Anterior cingulate cortex (tissue), 58 donors: ENCODE measurements at places on chromosomes 12 and 14.

DNA sequence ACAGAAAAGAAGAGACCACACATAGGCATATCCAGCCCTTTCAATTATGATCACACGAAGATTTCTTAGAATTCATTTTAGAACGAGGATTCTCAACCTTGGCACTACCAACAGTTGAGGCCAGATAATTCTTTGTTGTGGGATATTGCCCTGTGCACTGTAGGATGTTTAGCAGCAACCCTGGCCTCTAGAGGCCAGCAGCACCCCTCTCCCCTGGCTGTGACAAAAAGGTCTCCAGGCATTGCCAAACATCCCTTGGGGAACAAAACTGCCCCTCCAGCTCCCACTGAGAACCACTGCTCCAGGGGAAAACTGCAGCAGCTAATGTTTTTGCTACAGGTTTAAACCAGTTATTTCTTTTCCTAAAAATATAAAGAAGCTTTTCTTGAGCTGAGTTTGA, 7.1 kb downstream of the NT5DC3 start:
- DNase-seq, result no peak

DNA sequence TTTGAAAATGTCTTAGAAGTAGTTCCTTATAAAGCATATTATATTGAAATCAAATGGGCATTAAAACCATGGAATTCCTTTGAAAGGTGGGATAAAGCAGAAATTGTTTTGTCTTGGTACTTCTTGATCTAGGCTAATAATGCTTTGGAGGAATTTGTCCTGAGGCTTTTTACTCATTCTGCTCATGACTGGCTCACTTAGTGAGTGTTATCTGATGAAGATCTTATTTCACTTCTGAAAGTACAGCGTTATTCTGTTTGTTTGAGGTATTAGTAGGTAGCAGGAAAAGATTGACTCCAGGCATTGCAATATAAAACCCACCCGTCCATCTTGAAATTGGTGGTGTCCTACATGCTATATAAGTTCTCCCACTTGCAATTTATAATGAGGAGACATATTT, 5.5 kb downstream of the C12orf71 start:
- no peak for DNase-seq

GRCh38 chr14:93648440-93649168, 139.7 kb downstream of the PRIMA1 start:
- DNase-seq, result no peak

- DNase-seq, result no peak
These were observed 191.6 kb upstream of the BMP4 start for GRCh38 chr14:54148251-54148650.

DNA sequence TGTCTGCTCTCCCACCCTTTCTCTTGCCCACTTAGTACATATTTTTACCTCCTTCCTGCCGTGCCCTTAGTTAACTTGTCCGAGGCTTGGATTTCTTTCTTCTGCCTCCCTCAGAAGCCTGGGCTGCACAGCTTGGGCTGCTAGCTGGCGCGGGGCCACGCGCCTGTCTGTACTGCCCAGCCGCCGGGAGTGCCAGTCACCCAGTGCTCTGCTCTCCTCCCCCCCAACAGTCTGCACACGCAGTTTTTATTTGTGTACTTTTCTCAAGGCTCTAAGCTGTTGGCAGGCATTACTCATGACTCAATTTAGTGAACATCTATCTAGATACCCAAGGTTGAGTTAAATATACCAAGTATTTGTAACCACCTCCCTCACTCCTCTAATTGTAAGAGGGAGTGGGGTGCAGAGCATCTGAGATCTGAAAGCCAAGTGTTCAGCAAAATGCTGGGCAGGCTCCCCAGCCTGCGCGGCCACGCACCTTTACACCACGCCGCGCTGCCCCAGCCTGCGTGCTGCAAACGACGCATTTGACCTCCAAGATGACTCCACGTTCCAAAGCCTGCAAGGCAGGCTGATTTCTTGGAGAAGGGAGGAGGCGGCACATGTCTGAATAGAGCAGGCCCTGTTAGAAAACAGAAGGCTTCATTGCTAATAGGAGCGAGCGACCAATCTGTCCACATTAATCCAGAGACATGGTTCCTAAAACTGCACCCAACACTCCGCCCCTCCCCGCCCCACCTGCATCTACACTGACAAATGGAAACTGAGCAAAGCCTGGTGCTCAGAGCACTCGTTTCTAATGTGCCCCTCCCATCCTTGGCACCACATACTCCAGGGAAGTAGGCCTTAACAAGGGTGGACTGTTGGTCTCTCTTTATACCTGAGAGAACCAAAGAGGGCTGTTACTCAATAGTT, 18.2 kb upstream of the CACNA2D4 start:
- peak; percentile 77 for DNase-seq

- DNase-seq, result no peak
These were observed 83.7 kb downstream of the DPF3 start for GRCh38 chr14:72810201-72810600.

DNA sequence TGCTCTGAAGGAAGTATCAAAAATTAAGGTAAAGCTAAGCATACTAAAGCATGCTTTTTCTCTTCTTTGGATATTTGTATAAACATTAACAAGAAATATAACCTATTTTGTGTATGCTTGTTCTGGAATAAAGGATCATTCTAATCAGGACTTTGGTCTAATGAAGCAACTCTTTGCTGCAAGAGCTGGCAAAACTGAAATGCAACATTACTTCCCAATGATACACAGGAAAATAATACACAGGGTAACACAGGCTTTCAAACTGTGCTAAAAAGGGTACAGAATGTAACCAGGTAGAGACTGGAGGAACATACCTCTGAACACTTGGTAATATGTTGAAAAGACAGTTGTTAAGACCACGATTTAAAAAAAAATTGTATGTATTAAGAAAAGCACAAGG, 222.5 kb upstream of the DIO2 start:
- DNase-seq, result no peak

DNA sequence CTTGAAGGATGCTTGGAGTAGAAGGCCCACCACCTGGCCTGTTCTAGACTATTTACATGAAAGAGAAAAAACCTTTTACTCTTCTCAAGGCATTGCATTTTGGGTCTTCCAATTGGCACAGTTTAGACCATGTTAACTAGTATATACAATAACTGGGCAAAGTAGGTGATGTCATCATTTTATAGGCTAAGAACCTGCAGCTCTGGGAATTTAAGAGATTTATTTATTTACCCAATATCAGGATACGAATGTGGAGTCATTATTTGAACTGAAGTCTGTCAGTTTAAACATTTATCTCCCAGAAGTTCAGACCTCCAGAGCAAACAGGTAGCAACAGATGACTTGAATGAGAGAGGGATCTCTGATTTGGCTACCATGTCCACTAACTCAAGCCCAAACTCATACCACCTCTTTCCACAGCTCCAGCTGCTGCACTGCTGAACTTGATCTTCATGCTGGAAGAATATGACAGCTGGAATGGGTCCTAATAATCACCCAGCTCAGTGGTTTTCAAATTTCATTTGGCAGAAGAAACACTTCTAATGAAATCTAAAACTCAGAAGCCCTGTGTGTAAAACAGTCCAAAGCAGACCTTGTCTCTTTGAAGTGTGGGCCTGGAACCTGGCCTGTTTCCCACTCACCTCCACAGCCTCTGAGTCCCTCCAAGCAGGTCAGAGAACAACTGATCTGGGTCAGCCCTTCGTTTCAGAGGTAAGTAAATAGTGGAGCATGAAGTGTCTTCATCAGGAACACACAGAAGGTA, 179.2 kb downstream of the EMP1 start:
- no peak for DNase-seq

GRCh38 chr12:26750531-26751175, 82.3 kb downstream of the ITPR2 start:
- no peak for DNase-seq

GRCh38 chr12:40312982-40313576, 88.3 kb downstream of the LRRK2 start:
- DNase-seq, result no peak

DNA sequence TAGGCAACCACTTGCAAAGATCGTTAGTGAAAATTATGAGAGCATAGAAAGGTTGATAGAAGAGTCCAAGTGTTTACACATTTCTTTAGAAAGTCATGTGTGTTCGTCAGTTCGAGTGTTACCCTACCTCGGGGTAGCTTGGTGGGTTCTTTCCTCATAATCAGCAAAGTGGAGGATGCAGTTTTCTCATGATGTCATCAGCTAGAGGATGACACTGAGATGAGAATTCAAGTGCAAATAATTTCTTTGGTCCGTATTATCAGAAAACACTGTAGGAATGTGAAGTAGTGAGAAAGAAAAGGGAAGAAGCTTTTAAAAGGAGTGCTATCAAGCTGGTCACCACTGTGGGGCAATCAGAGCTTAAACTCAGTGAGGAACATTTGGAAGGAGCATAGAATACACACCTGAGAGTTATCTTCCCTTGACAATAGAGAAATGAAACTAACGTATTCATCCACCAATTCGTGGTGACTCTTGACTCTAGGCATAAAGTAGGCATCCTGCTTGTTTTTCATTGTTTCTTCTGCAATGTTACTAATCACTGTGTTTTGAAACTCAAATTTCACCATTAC, 1340.9 kb upstream of the TMEM132C start:
- no peak for DNase-seq

DNA sequence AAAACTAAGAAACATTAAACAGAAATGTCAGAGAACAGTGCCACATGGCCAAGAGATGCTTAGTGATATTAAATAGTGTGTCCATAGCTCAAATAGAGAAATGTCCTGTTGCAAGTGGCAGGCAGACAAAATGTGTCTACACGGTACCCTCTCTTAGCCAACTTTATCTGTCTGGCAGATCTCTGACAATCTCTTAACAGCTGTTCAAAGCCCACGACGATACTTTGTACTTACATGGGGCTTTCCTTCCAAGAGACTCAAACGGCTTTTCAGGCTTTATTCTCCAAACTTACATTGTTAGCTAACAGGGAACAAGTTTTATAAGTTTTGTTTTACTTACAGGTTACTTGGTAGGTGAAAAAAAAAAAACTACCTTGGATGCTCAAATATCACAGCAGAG, 45.6 kb downstream of the ARMH4 start:
- no peak for DNase-seq

DNA sequence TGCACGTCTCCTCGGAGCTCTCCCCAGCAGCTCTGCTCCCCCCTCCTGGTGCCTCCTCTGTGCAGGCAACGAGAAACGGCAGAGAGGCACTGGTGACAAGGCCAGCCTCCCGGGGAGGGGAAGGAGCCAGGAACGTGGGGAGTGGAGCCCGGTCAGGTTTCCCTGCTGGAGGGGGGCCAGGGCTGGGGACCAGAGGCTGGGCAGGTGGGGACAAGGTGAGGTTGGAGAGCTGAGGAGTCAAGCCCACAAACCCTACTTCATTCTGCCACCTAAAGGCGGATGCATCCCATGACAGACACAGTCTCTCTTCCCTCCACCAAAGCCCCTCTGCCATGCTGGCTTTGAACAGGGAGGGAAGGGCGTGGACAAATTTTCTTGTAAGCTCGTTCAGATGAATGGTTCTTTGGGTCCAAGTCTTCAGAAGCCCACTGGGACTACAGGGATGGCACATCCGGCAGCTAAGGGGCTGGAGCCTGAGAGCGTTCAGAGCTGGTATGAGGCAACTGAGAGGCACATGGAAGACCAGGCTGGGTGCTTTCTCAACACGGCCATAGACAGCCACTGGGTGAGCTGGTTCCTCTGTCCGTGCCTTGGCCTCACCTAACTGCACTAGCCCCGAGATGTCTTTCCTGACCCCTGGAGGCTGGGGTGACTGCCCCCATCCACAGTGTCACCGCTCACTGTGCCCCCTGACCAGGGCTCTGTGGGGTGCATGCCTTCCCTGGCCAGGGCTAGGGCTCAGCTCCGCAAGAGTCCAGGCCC, 105.9 kb downstream of the RBM19 start:
- DNase-seq, result no peak

- no peak for DNase-seq
These were observed 147.5 kb upstream of the AVPR1A start for GRCh38 chr12:63298386-63298930.

- no peak for DNase-seq
These were observed 352.6 kb downstream of the BCL11B start for GRCh38 chr14:98919434-98919833.

- DNase-seq, result no peak
These were observed 17.1 kb upstream of the PUS1 start for GRCh38 chr12:131911851-131912477.
